ENCODE measurements at places on chromosomes 2 and 18.

- no peak for DNase-seq
Measured at GRCh38 chr2:107475859-107476258, 350.8 kb upstream of the RGPD4 start.

- no peak for DNase-seq
Measured at GRCh38 chr2:10160203-10160955, 37.8 kb downstream of the RRM2 start.

DNA sequence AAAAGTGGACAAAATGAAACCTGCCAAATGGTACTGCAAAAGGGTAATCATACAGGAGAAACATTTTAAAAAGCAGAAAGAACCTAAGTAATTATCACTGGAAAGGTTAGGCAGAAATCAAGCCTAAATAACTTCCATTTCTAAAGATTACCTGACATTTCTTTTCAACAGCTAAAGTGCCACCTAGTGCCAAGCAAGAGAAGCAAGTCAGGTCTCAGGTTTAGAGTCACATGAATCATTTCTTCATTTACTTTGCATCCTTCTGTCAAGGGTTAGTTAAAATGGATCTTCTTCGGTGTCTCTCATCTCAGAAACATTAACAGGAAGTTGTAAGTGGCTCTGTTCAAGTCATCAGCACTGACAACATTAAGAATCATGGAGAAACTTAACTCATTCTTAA is 90.3 kb downstream of the AKAIN1 start:
- DNase-seq, result peak; percentile 49

DNA sequence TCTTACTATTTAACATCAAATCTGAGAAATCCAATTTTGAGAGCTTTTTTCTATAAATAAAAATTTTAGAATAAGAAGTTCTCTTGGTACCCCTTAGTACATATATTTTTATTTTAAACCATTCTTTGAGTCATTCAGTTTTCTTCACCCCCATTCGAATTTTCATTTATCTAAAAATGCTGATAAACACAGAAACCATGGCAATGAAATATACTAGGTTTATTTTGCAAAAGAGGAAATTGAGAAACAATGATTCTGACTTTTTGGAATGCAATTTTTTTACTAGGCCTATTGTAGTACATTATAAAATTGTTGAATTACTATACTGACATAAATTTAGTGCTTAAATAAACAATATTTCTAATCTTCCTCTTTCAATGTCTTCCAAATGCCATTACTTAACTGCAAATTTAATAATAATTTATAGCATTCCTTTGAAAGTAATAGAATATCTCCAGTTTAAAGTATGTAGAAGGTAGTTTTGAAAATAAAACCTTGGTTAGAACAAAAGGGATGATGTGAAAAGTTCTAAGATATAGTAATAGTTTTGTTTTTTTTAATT is 46.3 kb downstream of the TANK start:
- peak; percentile 64 for DNase-seq

DNA sequence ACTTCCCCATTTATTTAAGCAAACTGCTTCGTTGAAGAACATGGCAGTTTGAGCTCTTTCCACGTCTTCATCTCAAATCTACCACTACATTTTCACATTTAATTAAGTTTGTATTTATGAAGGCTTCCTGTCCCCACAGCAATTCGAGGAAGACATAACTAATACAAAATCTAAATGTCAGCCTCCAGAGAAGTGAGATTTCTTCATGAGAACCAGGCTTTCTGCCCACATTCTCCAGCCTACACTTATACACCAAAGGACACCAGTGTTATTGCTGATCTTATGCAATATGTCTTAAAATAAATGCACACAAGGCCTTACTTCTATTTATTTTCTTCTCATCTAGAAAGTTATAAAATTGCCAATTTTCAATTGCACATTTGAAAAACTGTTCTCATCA is 1209.3 kb upstream of the FAM98A start:
- no peak for DNase-seq

DNA sequence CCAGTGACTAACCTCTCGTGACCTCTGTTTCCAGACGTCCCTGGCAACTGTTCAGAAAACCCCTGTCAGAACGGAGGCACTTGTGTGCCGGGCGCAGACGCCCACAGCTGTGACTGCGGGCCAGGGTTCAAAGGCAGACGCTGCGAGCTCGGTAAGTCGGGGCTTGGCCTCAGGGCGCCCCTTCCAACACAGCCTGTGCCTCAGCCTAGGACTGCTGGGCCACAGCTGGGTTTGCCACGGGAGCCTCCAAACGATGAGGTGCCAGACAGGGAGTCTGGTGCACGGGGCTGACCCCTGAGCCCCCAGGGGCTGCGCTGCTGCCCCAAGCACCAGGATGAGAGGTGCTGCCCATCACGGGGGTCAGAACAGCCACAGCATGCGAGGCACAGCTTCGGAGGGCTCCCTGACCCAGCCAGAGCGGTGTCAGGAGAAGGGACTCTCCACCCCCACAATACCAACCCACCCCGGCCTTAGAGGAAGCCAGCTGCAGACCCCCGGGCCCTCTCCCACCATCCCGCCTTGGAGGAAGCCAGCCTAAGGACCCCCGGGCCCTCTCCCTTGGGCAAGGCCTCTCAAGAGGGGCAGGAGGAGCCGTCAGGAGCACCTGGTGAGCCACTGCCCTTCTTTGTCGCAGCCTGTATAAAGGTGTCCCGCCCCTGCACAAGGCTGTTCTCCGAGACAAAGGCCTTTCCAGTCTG is 20.3 kb downstream of the MTERF4 start:
- DNase-seq, result no peak

- DNase-seq, result no peak
Measured at GRCh38 chr2:100909534-100910081, 89.7 kb downstream of the NPAS2 start.

DNA sequence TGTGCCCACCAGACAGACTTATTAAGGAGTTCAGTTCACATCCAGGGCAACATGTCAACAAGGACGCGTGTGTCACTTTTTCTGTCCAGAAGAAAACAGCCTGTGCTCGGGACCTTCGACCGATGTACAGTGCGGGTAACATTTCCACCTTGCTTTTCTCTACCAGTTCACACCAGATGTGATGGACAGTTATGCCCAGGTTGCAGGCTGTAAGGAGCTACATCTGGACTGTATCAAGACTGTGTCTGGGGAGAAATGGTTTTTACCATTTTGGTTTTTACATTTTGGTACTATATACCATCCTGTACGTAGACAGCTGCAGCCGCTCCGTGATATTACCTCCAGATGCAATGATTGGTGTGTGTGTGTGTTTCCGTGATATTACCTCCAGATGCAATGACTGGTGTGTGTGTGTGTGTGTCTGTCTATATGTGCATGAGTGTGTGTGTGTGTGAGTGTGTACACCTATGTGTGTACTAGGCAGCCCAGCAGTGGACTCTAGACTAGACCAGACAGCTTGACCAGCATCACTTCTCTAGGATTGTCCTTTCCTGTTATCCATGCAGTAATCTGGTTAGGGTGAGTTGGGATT is 118.0 kb downstream of the COL6A3 start:
- DNase-seq, result no peak

DNA sequence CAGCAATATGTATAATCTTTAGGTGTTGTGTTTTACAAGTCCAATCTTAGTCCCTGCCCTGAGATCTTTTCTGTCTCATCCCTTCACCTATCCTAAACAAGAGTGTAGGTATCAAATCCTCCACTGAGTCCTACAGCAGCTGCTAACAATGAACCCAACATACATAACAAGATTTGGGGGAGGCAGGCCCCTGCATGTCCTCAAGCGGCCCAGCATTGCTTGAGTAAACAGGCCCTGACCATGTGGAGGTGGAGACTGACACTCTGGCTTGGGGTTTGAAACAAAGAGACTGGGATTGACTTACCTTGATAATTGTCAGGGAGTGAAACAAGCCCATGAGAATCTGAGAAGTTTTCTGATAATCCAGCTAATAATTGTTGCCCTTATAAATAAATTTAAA is 213.4 kb downstream of the STK39 start:
- DNase-seq, result no peak

GRCh38 chr18:30288662-30289414 is 753.7 kb downstream of the DSC3 start:
- no peak for DNase-seq

- DNase-seq, result no peak
Measured at GRCh38 chr2:159773426-159773825, 24.6 kb downstream of the CD302 start.

- no peak for DNase-seq
Measured at GRCh38 chr18:61754039-61754583, 138.7 kb downstream of the RNF152 start.

DNA sequence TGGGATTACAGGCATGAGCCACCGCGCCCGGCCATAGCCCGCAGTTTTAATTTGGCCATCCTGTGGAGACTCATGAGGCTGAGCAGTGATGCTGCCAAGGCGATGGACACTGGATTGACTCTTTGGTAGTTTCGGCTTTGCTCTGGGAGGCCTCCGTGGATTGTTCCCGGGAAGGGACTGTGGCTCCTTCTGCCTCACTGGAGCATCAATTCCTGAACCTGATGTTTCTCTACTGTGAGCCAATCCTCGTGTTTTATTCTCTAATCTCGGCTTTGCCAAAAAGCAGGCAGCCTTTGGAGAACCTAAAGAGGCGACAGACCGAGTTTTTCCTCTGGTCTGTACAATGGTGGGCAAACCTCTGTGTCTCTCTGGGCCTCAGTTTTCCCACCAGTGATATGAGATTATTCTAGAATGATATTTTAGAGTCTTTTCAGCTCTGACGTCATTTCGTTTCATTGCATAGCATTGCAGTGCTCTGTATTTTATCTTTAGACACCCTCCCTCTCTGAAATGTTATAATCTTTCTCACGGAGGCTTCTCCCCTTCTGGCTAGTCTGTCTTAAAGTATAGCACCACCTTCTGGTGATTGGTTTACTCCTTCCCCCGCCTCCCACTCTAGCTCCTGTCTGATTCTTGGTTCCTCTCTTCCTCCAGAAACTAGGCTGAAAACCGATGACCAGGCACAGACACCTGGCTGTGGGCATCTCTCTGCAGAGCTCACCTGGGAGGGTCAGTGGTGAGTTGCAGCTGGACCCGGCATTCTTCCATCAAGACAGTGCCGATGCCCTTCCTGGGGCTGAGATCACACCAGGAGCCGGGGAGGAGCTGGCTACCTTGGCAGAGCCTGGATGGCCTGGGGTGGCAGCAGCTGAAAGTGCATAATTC is 341.3 kb downstream of the MYCN start:
- DNase-seq, result peak; percentile 72

GRCh38 chr2:187917535-187917934 is 363.3 kb upstream of the TFPI start:
- DNase-seq, result no peak

- no peak for DNase-seq
Measured at GRCh38 chr2:132268977-132269523, 107.3 kb upstream of the ANKRD30BL start.

DNA sequence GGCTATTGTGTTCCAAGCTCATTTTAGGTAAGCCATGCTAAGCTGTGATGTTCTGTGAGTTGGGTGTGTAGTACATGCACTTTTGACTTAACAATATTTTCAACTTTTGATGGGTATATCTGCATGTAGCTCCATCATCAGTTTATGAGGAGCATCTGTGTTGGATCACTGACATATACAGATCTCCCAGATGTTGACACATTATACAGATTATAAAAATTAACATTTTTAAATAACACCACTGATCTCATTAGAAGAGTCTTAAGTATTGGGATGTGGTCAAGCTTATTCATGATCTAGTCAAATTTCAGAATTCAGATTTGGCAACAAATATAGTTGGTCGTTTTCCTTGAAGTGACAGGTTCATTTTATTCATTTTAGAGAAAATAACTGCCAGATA is 51.7 kb downstream of the CAB39 start:
- no peak for DNase-seq

GRCh38 chr2:27096748-27097297 is 10.3 kb downstream of the KHK start:
- no peak for DNase-seq

DNA sequence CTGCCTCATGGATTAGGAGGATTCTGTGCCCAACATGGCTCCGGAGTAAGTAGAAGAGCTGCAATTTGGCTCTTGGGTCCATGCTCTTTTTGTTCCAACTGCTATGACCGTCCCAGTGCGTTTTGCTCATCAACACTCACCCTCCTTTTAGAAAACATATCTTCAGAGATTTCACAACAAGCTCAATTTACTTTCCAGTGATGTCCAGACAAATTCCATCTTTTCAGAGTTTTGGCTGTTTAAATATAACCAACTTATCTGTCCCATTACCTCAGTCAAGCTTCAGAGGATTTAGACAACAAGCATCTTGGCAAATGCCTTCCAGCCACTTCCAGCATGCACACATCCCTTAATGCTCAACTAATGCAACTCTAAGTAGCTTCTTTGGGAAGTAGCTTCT is 6.9 kb upstream of the SLC14A2 start:
- no peak for DNase-seq

GRCh38 chr2:20618886-20619521 is 31.9 kb downstream of the HS1BP3 start:
- no peak for DNase-seq

- DNase-seq, result no peak
Measured at GRCh38 chr2:12776521-12776961, 59.8 kb downstream of the TRIB2 start.

- DNase-seq, result no peak
Measured at GRCh38 chr2:239876948-239877289, 148.2 kb downstream of the NDUFA10 start.

DNA sequence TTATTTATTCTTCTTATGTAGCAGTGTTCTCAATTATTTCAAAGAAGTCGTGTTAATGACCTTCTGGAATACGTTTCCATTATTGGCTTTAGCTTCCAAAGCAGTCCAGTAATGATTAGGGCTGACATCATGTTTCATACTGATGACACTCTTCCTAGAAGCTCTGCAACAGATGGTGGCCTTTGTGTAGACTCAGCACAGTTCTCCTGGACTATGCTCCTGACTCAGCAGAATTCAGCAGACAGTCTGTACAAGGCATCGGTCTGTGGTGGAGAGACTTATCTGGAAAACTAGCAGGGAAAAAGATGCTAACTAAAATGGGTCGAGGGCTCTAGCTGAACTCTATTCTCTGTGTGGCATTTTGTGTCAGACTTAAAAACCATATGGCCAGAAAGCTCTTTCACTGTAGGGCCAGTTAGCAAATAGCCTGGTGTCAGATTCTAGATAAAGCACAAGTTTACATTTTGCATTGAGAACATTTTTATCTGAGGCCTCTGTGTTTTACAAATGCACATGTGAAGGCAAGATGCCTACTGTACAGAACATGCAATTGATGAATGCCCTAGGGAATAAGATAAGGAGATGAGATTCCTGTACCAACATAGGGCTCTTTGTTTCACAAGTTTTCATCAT is 35.1 kb downstream of the GULP1 start:
- DNase-seq, result no peak

- no peak for DNase-seq
Measured at GRCh38 chr2:108825736-108826135, 39.2 kb downstream of the CCDC138 start.

- DNase-seq, result no peak
Measured at GRCh38 chr2:209875270-209875669, 103.6 kb downstream of the UNC80 start.

- no peak for DNase-seq
Measured at GRCh38 chr2:114789989-114790388, 347.5 kb downstream of the DPP10 start.

All from common myeloid progenitor, CD34-positive (primary cell).